ENCODE measurements at places on chromosomes 16 and 17. TPM values are rescaled to one million over a fixed set of nuclear protein-coding genes. Genes with fewer than 3 reads are reported as not detected.

- DNase-seq, result no peak
Measured at GRCh38 chr16:2954656-2955381, 9.3 kb upstream of the KREMEN2 start.

SOX8 gene
- 20.1 TPM for total RNA-seq

SHCBP1 gene
- total RNA-seq, result 2.8 TPM

DNA sequence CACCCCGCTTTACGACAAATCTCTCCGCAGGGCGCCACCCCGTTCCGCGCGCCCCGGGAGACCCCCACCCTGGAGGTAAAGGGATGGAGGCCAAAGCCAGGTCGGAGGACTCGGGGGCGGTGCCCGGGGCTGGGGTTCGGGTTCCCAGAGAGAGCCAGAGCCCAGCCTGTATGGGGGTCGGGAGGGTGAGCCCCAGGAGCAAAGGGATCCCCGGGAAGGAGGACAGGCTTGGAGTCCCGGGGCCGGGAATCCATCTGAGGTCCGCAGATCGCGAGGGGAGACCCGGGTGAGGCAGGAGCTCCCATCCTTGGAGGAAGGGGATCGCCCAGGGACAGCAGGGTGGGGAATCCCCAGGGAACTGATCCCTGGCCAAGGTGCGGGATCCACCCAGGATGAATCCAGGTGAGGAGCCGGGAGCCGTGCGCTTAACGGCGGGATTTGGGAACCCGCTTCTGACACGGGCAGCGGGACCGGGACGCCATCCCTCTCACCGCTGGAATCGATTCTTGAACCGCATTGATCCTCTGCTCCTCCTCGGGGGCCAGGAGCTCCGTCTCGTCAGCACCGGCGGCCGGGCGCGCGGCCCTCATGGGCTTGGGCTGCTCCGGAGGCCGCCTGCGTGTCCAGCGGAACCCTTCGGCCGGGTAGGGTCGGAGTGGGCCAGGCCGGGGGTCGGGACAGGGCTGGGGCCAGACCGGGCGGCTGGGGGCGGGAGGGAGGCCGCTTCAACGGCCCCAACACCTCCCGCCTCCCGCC lies at the start of gene MMD:
Gene MMD (minus strand): TSS at position 657 of the 756 bp plus-strand sequence. CDS start 140 bp downstream, at position 517.
- no peak for DNase-seq

SCN4A gene
- total RNA-seq, result not detected

EMP2 gene
- total RNA-seq, result 3.4 TPM

HSD11B2 gene
- total RNA-seq, result not detected

DNA sequence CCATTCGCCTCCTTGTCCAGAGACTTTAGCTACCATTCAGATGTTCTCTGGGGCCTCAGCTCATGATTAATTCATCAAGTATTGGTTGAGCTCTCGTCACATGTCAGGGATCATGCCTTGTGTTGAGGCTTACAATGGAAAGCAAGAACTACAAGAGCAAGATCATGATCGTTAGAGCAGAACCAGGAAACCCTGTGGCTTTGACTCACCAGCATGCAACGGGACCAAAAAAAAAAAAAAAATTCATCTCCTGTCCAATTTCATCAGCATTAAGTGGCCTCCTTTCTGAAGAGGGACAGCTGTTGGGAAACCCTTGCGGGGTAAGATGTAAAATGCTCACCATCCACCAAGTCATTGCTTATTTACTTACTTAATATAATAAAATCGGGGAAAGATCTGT lies 12.1 kb upstream of the USP10 start:
- no peak for DNase-seq

DNA sequence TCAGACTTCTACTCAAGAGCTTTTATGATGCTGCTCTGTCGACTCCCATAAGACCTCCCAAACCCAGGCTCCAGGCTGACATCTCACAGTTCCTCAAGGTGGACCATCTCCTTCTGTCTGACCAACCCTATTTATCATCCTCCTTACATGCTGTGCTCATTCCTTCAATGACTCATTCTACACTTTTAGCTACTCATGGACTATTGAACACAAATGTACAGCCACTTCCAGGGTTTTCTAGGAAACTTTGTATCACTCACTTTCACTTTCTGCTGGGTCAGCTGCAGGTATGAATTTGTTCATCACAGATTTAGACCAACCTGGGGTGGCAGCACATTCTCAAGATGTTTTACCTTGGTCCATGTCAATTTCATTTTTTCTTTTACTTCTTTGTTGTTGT lies 162.4 kb upstream of the FAM20A start:
- DNase-seq, result no peak

- no peak for DNase-seq
Measured at GRCh38 chr17:33205552-33205951, 87.5 kb downstream of the ASIC2 start.

KCNJ16 gene
- 5.3 TPM for total RNA-seq

DNA sequence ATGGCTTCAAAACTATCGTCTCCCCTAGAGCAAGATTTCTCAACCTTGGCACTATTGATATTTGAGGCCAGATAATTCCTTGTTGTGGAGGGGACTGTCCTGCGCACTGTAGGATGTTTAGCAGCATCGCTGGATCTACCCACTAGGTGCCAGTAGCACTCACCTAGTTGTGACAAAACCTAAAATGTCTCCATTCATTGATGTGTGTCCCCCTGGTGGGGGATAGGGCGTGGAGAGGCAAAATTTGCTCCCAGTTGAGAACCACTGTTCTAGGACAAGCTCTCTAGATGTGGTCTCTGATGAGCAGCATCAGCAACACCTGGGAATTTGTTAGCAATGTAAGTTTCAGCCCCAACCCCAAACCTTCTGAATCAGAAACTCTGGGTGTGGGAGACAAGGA lies 259.0 kb downstream of the XYLT1 start:
- DNase-seq, result no peak

DNA sequence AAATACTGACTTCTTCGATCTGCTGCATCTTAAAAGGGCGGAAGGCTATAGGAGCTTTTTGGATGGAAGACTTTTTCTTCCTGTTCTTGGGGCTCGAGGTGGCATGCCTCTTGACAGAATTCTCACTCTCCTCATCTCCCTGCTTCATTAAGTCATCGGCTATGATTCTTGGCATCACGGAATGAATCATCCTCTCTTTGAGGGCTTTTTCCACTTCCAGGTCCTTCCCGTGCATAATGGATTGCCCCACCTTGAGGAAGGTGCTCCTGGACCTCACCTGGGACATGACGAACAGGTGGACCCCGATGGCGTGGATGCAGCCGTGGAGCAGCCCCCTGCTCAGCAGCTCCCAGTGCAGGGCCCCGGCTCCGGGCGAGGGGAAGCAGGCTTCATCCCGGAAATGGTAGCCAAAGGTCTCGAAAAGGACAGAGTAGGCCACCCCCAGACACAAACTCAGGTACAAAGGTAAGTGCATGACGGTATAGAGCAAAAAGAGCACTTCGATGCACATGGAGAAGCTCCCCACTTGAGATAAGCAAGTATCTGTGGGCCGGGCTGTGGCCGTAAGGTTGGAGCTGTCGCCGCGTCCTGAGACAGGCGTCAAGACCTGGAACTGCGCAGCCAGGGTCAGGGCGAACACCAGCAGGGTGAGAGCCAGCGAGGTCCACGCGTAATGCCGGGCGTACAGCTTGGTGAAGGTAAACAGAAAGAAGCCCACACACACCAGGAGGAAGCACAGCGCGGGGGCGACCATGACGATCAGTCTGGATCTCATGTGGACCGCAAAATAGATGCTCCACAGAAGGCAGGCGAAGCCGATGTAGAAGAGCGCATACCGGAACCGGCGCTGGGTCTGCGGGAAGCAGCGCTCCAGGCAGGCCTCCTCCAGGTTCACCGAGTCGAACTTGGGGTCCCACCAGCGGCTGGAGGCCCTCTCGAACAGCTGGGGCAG lies 1.7 kb downstream of the ADCY9 start:
- no peak for DNase-seq

DNA sequence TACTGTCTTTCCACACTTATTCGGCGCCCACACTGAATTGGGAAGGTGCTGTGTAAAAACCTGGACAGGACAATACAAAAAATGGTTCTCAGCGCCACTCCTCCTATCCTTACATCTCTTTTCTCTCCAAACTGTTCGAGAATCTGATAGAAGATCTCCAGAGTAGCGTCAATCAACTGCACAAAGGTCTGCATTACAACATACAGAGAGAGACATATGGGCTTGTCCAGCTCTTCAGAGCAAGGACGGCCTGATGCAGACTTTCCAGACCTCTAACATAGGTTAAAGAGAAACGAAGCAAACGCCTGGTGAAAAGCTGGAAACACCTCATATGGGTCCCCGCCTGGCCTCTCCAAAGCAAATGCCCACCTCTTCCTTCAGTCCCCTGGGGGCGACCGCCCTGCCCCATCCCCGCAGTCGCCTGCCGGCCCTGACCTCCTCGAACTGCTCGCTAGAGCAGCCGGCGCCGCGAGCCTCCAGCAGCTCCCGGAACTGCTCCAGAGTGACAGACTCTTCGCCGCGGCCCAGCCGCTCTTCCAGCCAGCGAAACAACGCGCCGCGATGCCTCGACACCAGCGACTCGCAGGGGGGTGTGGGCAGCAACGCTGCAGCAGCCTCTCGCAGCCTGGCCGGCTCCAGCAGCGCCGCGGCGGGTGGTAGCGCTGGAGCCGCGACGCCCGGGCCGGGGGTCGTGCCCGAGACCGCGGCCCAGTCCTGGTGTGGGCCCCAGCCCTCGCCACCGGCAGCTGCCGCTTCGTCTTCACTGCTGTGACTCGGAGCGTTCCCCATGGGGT lies 526 bp downstream of the ZZEF1 start:
- DNase-seq, result no peak

GRCh38 chr17:74654742-74655141 lies 31.2 kb upstream of the CD300E start:
- no peak for DNase-seq

OR1E1 gene
- total RNA-seq, result not detected

KRT39 gene
- not detected for total RNA-seq

DNA sequence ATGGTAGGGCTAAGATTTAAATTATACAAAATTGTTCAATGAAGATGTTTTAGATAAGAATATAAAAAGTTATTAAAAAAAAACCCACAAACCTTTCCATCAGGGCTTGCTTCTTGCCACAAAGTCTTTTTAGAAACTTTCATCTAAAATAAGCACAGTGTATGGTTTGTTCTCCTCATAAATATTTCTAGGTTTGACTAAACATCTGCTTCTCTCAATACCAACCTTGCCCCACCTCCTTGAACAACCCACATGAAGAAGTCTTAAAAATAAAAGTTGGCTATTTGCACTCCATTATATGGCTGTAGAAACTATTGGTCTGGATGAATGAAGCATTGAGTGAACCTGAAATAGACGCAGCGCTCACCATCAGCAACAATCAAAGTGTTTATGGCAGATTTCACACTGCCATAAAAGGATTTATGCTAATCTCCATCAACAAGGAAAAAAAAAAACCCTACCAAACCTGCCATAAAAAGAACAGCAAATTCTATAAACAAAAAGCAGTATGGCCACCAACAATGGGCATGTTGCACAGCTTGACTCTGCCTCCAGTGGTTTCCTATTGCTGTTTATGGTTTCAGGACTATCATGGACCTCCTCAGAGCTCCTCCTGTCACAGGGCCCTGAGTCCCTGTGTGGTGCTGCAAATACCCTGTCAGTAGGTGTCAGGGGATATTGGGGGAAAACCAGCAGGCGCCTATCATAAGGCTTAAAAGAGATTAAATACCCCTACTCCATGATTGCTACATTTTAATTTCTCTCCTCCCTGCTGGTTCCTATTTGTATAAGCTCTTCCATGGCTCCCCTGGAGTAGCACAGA lies 37.6 kb downstream of the SNX11 start:
- no peak for DNase-seq

HP gene
- 1.4 TPM for total RNA-seq

CHST5 gene
- total RNA-seq, result 0.16 TPM

MIEF2 gene
- total RNA-seq, result 29.2 TPM

DNA sequence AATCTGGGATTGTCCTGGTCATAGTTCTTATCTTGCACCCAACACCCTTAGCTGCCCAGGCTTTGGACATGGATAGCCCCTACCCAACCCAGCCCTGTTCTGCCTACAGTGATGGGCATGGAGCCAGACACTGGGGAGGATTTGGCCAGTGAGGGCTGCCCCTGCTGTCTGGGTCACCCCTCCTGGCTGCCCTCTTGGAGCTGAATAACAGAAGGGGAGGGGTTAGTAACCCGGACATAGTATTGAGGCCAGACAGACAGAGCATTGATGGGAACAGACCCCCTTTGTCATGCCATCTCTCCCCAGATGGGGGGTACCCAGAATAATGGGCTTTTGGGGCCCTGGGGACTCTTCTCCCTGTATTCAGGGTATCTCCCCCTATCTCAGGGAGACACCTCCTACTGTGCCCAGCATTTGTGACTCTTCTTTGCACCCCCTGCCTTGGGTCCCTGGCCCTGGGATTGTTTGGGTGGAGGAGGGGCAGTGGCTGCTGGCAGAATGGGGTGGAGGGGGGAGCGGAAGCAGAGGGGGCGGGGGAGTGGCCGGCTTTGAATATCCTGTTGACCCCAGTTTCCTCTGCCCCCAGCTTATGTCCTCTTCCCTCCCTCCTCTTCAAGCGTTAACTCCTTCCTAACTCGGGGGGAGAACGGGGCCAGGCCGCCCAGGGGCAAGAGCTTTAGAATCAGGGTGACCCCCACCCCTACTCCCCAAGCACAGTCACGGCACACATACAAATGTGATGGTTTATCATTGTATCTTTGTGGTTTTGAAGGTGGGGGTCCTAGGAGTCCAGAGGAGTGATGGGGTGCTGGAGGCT lies 17.0 kb downstream of the GJD3 start:
- no peak for DNase-seq

- no peak for DNase-seq
Measured at GRCh38 chr16:57982385-57982784, 11.5 kb upstream of the CNGB1 start.

DNA sequence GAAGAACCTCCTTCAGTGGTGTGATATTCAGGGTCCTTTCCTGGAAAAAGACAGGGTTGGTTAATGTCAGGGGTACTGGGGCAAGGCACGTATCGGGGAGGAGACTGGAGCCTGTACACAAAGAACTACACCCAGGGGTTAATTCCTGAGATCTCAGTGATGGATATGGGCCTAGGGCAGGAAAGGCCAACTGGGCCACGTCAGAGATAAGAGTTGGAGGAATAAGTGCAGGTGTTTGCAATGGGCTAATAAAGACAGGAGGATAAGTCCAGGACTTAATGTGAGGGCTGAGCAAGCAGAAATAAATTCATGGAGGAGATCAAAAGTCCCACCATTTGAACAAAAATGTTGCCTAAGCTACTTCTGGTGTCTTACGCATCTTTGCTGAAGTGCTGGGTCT lies 10.4 kb upstream of the HERPUD1 start:
- no peak for DNase-seq

CNP gene
- total RNA-seq, result 40.7 TPM

KRTAP2-1 gene
- not detected for total RNA-seq

- DNase-seq, result no peak
Measured at GRCh38 chr16:23048164-23048563, 101.1 kb downstream of the USP31 start.

DNA sequence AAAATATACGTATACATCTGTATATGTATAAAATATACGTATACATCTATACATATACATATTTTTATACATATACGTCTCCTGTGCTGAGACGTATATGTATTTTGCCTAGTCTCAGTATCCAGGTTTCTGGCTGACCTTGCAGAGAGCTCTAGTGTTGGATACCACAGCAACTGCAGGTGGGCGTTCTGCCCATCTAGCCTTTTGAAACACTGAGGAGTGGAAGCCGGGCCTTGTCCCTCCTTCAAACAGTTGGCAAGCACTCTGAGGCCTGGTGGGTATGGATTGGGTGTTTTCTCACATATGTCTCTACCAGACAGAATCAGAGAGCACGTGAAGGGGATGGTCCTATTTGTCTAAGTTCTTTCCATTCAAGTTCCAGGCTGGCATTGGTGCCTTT lies 39.4 kb upstream of the MRC2 start:
- DNase-seq, result no peak
